ENCODE measurements at places on chromosomes 4 and X. TPM values are rescaled to one million over a fixed set of nuclear protein-coding genes. Genes with fewer than 3 reads are reported as not detected.

XKRX gene
- total RNA-seq: not detected

UGT2A1 gene
- not detected for total RNA-seq

PAGE2B gene
- not detected for total RNA-seq

GEMIN8 gene
- total RNA-seq: 9.5 TPM

ZNF185 gene
- total RNA-seq: 1.4 TPM

PABPC4L gene
- total RNA-seq: 3.0 TPM

PABPC1L2A gene
- total RNA-seq: not detected

TREX2 gene
- not detected for total RNA-seq

ITIH6 gene
- not detected for total RNA-seq

VCX3A gene
- total RNA-seq: not detected

CT47A7 gene
- total RNA-seq: not detected
